CD4-positive, alpha-beta T cell treated with Interleukin-17A for 1 hour (primary cell): ENCODE measurements at places on chromosomes 11 and 22.

DNA sequence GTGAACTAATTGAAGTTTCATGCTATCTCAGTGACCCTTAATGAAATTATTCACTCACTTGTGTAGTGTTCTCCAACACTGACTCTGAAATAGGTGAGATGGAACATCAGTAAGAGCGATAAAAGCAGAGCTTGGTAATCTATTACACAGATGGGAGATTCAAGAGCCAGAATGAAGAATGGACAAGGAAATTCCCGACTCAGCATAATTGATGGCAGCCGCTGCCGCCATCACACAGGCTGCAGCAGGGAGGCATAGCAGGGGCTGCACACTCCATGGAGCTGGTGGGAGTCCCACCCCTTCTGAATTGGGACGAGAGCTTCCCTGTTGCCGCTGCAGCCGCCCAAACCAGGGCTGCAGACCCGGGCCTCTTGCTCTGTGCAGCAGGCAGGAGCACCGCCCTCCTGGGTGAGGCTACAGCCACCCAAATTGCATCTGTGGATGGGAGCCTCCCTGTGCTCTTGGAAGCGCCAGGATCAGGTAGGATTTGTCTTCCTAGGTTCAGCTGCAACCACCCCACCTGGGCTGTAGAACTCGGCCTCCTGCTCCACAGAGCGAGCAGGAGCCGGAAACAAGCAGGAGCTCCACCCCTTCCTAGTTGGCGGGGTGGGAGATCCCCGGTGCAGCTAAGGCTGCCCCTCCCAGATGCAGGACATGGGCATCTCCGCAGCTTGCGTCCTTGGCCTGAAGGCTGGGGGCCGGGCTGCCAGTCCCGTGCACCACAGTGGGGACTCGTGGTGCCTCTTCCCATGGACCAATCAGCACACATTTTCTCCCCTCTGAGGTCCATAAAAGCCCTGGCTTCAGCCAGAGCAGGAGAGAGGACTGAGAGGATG is 535.1 kb upstream of the LUZP2 start:
- DNase-seq: no peak

DNA sequence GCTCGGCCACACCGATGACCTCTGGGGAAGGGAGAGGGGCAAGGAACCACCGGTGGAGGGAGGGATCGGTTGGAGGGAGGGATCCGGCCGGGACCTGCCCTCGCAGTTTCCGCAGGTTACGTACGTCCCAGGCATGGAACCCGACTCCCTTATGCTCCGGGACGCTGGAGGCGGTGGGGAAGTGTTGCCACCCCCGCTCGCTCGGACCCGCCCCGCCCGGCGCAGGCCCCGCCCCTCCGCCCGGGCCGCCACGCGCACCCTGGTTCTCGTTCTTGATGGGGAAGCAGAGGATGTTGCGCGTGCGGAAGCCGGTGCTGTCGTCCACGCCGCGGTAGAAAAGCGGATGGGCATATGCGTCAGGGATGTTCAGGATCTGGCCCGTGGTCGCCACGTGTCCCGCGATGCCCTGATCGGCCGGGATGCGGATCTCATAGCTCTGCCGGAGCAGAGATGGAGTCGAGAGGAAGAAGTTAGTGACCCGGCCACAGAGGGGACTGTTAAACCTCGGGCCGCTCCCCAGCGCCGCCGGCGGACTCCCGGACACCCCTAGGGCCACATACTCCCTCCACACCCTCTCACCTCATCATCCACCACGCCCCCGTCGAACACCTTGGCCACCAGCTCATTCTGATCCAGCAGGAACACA is 89.8 kb downstream of the PDE2A start:
- DNase-seq: peak; percentile 74

GRCh38 chr22:20206709-20207215 is 55.9 kb upstream of the CCDC188 start:
- DNase-seq: peak; percentile 4

GRCh38 chr11:10287766-10288715 is 6.0 kb downstream of the SBF2 start:
- no peak for DNase-seq

GRCh38 chr11:96680211-96681018 is 290.6 kb downstream of the JRKL start:
- DNase-seq: no peak

DNA sequence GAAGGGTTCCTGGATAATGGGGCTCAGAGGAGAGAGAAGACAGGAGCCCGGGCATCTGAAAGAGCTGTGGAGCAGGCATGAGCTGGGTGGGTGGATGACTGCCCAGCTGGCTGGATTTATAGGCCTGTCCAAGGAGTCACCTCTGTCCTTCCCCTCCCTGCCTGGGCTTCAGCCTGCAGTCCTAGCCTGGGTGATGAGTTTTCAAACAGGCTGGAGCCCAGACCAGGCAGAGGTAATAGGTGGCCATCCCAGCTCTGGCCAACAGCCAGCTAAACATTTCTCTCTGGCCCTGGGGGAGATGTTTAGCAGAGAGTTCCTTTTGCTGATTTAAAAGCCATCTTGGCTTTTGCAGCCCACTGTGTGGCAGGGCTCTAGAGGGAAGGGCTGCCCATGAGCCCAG is 5.4 kb downstream of the C11orf96 start:
- DNase-seq: no peak

- DNase-seq: peak; percentile 52
Measured at GRCh38 chr11:119206511-119207414, 624 bp downstream of the CBL start.
